ENCODE measurements at places on chromosomes 3 and 15.

DNA sequence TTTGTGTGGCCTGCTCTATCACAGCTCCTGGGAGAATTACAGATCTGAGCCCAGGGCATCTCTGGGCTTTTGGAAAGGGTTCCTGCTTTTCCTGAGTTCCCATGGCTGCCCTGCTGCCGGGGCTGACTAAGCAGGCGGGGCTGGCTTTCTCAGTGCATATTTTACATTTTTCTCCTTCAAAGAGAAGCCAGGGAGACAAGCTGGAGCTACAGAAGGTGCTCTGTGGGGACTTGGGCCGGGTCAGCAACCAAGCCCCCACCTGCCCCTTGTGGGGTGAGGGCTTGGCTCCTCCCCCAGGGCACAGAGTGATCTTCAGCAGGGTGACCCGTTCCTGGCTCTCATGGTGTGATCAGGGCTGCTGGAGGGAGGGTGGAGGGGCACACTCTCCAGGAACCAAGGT is 17.4 kb downstream of the ABTB1 start:
- peak; percentile 68 for DNase-seq

DNA sequence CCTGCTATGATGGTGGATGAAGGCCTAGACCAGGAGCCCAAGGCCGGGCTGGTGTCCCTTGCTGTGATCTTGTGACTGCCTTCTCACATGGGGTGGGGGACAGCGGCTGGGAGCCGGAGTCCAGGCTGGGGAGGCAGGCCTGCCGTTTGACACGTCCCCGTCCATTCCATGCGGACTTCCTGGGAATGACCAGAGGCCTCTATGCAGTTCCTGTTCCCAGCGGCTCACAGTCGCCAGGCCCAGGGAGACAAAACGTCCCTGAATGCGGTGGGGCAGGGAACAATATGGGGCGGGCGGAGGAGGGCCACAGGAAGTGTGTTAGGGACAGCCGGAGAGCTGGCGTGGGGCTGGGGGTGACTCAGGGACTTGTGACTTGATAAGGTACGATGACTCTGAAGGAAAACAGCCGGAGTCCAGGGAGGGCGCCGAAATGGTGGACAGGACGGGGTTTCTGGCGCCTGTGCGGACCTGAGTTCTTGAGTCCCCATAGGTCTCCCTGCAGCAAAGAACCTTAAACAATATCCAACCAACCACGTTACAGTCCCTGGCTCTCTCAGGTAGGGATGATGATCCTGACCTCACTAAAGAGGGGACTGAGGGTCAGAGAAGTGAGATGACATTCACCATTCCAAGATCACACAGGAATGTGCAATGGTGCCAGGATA is 40.5 kb upstream of the SMAD6 start:
- DNase-seq: no peak

DNA sequence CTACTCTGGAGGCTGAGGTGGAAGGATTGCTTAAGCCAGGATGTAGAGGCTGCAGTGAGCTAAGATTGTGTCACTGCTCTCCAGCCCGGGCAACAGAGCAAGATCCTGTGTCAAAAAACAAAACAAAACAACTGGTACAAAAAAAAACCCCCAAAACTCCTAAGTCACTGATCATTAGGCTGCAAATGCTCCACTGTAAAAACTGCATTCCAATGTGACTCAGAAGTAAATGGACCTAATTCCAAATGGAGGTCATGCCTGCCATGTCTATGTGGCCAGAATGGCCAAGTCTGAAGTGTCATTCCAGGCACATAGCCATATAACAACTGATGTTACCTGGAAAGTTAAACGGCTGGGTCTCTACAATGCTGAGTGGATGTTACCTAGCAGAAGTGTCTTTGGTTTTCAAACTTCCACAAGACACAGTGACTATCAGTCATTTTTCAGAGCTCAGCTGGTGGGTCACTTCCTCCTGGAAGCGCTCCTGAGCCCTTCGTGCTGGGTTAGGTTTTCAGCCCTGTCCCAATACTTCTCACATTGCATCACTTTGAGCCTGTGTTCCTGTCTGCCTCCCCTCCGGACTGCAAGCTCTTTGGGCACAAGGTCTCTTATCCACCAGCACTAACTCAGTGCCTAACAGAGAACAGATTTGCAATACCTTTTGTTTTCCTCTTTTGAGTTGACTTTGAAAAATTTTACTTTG is 10.6 kb downstream of the FSTL1 start:
- DNase-seq: peak; percentile 85

GRCh38 chr15:101206176-101206591 is 45.7 kb downstream of the CHSY1 start:
- DNase-seq: peak; percentile 67

DNA sequence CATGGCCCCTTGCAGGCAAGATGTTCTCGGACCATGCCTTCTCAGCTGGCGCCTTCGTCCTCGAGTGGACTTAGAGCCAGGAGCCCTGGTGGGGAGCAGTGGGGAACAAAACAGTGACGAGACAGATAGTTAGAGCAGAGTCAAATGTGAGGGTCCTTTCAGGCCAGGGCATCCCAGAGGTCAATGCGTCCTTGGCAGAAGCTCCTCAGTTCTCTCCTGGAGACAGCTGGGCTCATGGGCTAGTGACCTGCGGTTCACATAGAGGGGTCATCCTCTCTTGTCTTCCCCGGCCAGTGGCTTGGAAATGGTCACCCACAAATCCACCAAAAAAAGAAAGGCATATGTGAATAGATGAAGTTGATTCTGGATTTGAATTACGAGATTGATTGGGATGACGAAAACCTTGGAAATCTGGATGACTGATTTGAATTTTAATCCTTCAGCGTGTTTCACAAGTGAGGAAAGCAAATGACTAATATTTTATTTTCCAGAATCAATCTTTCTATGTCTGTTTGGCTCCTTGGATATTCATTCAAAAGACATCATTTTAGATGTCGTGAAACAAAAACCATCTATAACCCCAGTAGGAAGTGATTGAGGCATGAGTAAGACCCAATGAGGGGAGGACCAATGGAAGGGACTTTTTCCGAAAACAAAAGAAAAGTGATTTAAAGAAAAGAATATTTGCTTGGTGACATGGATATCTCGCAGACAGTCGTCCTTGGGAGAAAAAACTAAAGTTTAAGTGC is 84.5 kb downstream of the ASB7 start:
- no peak for DNase-seq

GRCh38 chr15:41583795-41584194 is 24.8 kb downstream of the TYRO3 start:
- no peak for DNase-seq

- DNase-seq: no peak
Observed at GRCh38 chr3:43448098-43448497, 161.8 kb downstream of the SNRK start.

- DNase-seq: no peak
Observed at GRCh38 chr3:185750015-185750414, 74.8 kb downstream of the IGF2BP2 start.

DNA sequence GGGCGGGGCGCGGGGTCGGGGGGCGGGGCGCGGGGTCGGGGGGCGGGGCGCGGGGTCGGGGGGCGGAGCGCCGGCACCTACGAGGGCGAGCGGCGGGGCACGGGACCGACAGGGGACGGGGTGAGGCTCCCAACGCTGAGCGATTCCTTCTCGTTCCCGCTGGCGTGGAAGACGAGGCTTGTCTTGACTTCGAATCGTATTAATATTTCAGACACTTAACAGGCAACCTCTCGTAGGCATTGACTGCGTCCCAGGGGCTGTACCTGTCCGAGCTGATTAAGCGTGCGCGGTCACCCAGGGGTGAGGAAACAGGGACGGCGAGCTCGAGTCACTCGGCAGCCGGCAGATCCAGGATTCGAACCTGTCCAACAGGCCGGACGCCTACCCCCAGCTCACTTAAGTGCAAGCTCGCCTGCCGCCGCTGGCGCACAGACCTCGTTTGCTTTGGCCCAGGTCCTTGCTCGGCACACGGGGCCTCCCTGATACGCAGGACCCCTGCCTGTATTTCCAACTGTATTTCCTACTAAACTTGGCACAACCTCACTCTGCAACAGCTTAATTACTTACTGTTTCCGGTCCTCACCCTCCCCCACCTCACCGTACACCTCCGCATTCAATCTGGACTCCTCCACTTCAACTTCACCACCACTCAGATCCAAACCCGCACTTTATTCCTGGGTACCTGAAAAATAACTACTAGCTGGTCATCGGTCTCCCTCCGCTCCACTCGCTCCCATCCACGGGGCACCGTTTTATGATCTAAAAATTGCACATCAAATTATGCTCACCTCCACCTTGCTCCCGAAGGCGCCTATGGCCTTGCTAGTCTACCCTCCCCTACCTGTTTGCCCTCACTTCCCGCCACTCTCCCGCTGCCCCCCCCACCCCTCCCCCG is 722 bp upstream of the ZXDC start:
- peak; percentile 72 for DNase-seq
